Non-pigmented ciliary epithelial cell (primary cell): ENCODE measurements at places on chromosomes 3 and 15.

DNA sequence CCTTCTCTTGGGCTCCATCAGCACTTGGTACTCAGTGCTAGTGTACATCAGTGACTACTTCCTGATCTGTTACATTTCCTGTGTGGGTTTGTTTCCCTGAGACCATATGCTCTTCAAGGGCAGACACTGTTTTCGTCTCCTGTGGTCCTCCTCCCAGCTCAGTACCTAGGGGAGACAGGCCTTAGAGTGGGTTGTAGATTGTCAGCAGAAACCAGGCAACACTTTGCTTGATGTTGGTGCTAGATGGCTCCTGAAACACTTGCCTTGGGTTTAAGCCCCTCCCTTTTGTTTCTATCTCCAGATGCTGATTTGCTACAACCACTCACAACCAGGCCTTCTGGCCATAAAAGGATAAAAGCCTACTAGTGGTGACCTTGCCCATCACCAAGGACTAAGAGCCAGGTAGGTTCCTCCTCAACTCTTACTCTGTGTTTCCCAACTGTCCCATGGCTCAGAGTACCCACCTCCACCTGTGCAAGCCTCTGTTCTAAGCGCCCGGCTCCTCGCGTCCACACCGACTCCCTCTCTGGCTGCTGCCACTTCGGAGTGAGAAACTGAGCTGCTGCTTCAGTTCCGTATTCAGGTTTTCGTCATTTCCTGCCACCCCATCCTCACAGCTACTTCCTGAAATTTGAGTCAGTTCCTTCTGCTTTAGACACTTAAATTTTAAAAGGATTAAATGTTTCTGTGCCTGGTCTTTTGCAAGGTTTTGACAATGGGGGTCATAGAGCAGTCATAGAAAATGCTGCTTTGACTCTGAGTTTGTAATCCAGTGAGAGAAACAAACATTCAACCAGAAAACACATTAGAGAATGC is at the start of gene HCLS1:
HCLS1 (minus strand) TSS at position 548 of the 816 bp plus-strand sequence. CDS start 2,556 bp downstream, outside the sequence.
- no peak for DNase-seq

DNA sequence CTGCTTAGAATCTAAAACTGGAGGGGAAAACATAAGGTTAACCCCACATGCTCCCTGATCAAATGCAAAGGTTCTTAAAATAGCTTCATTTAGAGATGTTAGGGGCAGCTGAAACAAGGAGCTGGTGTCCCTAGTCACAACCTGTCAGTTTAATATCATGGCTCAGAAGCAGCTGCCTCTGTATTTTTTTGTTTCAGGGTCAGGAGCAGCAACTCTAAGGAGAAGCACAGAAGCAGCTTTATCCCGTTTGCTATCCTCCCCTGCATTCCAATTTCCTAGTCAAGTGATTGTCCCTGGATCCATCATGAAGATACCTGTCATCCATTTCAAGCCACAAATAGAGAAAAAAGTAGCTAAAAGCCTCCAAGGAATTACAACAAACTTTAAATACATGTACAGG is 4.1 kb downstream of the FILIP1L start:
- DNase-seq = no peak

GRCh38 chr3:172803489-172803888 is 53.0 kb downstream of the ECT2 start:
- DNase-seq = no peak

DNA sequence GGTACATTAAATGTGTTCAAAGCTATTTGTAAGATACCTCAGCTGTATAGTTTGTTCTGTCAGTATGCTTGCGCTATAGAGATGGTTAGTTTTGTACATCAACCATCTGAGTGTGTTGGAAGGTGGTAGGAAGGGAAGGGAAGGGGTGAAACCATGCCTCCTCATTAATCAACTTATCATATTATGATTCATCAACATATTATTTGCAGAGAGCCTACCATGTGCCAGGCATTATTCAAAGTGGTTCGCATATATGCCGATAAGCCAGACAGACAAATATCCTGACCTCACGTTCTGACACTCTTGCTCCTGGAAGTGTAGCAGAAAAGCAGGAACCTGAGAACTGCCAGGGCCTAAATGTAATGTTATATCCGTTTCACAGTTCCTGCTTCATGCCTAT is 248.1 kb upstream of the NR2E3 start:
- no peak for DNase-seq

GRCh38 chr15:92480361-92480760 is 86.7 kb downstream of the ST8SIA2 start:
- DNase-seq = no peak

GRCh38 chr3:14597266-14597665 is 54.3 kb upstream of the CCDC174 start:
- no peak for DNase-seq

DNA sequence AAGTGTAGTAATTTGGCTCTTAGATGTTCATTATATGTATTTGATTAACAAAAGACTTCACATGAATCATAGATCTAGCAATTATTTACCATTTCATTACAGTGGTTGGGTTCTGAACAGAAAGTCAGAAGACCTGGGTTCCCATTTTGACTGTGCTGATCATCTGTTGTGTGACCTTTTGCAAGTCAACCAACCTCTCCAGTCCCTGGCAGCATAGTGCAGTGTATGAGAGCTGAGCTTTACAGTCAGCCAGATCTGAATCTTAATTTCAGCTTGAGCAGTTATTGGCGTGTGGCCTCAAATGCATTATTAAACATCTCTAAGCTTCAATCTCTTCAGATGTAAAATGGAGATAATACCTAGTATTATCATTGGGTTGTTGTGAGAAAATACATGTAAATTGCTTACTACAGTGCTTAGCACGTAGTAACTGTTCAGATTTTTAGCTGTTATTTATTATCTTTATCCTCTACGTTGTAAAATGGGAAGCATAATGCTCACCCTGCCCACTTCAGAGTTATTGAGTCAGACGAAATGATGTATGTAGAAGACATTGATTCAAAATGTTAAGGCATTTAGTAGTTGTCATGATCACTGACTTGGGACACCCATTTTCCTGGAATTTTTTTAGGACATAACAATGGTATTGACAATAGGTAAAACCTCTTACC is 104.0 kb downstream of the KLHL25 start:
- DNase-seq = no peak

GRCh38 chr3:192082730-192083660 is 622.0 kb downstream of the PYDC2 start:
- DNase-seq = no peak

DNA sequence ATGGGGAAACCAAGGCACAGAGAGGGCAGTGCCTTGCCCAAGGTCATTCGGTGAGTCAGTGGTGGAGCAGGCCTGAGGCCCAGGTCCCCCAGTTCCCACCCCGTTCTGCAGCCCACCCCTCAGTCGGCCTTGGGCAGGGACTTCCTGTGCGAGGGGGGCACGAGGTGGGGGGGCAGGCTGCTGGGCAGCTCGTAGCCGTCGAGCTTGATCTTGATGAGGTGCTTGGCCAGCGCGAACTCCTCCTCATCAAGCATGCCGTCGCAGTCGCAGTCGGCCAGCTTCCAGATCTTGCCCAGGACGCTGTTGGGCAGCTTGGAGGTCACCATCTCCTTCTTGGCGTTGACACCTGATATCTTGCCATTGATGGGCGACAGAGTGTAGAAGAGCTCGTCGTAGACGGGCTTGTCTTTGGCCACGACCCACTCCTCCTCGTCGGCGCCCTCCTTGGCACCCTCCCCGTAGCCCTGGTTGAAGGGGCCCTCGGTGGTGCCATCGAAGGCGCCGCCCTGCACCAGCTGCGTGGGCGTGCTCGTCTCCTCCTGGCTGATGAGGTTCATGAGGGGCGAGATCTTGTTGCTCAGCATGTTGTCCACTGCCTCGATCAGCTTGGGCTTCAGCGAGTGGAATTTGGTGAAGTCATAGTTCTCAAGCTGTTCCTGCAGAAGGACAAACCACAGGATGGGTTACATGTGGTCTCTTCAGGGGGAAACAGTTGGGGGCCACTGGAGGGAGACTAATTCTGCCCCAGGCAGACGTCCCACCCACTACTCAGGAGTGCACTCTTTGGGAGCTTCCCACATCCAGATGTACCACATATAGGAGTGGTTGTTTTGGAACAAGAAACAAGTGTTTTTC is 6.9 kb upstream of the SPTBN5 start:
- DNase-seq = no peak

DNA sequence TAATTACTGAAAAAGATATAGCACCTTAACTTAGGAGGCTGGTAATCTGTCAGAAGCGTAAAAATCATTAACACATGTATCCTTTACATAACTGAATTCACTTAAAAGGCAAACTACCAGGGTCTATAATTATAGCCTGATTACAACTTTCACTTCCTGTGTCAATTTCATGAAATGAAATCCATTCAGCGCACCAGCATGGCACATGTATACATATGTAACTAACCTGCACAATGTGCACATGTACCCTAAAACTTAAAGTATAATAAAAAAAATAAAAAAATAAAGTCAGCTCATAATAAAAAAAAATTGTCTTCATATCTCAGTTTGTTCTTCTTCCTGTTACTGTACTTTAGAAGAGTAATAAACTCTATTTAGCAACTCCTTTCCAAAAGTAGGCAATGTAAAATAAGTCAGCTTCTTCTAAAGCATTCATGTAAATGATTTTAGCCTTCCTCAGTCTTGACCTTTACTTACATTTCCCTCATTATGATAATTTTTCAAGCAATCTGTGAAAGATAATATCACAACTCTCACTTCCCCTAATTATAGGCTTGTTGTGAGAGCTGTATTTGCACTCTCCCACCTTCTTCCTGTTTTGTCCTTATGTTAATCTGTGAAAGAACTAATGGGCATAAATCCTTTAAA is 50.1 kb downstream of the KBTBD8 start:
- DNase-seq = no peak
